ENCODE measurements at places on chromosomes 2 and 18. TPM values are rescaled to one million over a fixed set of nuclear protein-coding genes. Genes with fewer than 3 reads are reported as not detected.

Gene POU3F3
- total RNA-seq, result 0.10 TPM

Gene NAT8
- total RNA-seq, result 0.25 TPM

DNA sequence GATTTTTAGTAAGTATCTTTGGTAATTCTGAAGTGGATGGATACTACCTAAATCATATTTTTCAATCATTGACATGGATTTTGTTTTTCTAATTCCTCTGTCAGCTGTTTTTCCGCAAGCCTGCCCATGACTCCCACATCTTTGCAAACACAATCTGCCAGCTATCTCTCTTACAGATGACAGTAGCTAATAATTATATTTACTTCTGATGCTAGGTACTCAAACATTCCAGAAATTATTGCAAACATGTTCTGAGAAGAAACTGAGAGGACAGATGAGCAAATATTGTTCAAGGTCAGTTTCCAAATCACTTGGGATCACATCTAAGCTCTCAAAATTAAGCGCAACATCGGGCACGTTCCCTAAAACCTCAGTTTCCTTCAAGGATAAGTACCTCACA is 270.0 kb upstream of the CDH19 start:
- DNase-seq, result no peak

DNA sequence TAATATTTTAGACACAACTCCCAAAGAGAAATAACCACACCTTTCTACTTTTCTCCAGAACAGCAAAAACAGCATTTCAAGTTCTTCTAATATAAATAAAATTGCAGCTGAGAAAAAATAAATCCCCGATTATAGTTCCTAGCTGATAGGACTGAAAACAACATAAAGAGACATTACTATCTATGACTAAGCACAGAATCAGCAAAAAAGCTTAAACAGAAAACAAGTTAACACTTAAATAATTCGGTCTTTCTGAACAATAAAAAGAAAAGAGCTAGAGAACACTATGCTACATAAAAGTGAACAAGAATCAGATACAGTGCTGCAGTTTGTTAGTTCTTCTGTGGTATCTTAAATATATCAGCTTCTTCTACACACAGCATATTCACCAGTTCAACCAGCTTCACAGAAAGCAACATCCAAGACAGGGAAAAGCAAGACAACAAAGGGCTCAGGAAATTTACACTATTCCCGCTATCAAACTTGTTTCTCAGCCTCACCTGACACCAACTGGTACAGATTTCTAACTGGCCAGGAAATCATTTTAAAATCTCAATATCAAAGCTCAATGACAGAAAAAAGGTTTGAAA is 28.6 kb downstream of the FEZ2 start:
- no peak for DNase-seq

GRCh38 chr18:22505141-22505591 is 87.5 kb upstream of the CTAGE1 start:
- DNase-seq, result no peak

- DNase-seq, result no peak
These were observed 2.4 kb downstream of the MARS2 start for GRCh38 chr2:197707316-197708213.

GRCh38 chr2:187698374-187699110 is 144.3 kb upstream of the TFPI start:
- DNase-seq, result no peak

DNA sequence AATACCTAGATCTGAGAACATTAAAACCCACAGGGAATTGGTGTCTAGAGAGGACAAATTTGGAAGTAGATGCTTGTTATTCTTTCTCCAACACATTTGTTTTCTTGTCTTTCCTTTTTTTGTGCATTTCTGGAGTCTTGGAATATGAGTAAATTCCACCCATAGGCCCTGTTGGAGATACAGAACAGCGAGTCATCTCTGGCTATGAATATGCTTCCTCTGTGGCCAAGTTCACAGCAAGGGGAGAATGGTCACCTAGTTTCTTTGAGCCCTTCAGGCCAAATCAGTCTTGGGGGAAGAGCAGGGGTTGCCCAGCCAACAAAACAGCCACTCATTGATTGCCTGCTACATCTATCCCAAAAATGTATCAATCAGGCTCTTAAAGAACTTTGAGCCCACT is 31.3 kb downstream of the SP140L start:
- DNase-seq, result no peak

- no peak for DNase-seq
These were observed 6.6 kb downstream of the KLHL30 start for GRCh38 chr2:238145046-238145445.

- no peak for DNase-seq
These were observed 106.2 kb upstream of the ZFP36L2 start for GRCh38 chr2:43332653-43333052.

- DNase-seq, result no peak
These were observed 283.8 kb upstream of the LYPD1 start for GRCh38 chr2:132953771-132954170.

GRCh38 chr2:121348128-121348740 is 63.2 kb upstream of the TFCP2L1 start:
- no peak for DNase-seq

GRCh38 chr2:30026091-30027055 is 105.0 kb upstream of the ALK start:
- no peak for DNase-seq

Gene TMEM17
- total RNA-seq, result 2.3 TPM

DNA sequence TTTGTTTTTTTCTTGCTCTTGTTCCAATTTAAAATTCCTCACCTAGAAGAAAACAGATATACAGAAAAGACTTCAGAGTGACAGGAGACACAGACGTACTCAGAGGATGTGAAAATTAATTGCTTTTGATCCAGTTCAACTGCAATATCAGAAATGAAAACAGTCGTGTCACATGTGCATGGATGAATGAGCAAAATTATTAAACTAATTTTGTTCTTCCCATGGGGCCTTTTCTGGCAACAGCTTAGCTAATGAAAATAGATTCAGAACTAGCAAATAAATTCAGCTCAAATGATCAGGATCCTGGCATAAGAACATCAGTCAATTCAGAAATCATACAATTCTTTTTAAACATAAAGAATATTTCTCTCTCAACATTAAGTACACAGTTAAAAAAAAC is 100.5 kb downstream of the CABYR start:
- DNase-seq, result no peak

DNA sequence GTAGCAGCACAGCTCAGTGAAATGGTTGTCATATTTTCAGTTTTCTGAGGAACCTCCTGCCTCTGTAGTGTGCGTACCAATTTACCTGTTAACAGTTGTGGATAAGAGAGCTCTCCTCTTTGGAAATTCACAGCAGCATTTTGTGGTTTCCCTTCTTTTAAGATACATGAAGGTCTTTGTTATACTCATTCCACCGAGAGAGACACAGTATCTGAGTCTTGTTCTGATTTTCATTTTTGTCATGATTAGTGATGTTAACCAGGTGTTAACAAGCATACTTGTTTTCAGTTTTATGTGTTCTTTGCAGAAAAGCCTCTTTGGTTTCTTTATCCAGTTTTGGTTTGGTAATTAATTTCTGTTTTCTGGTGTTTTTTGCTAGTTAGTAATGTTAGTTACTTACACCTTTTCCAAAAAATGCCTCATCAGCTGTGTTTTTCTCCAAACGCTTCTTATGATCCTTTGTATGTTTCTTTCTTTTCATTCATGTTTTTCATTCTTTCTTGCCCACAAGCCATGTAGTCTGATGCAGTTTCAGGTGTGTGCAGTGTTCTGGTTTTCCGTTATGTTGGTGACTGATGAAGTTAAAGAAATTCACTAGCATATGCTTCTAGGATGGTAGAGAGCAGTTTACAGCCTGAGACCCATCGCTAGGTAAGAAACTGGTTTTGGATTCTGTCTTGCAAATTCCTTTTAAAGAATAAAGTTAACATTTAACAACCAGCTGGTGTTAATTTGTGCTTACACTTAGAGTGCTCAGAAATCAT is 30.1 kb downstream of the CCDC74A start:
- no peak for DNase-seq

DNA sequence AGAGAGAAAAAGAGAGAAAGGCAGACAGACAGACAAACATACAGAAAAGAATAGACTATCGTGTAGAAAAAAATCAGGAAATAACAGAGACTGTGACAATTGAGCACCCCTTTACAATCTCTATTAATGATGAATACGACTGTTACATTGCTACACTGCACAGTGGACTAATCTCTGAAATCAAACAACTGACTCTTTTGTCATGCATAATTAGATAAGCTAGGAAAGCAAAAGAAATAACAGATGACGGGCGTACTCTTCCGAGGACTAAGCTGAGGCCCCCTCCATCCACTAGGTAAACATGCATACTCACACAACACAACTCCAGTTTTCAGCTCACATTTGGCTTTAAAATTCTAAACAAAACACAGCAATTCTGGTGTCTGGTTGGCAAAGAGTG is 267.0 kb downstream of the NOL4 start:
- no peak for DNase-seq

- DNase-seq, result no peak
These were observed 18.6 kb upstream of the RMC1 start for GRCh38 chr18:23484561-23485182.

DNA sequence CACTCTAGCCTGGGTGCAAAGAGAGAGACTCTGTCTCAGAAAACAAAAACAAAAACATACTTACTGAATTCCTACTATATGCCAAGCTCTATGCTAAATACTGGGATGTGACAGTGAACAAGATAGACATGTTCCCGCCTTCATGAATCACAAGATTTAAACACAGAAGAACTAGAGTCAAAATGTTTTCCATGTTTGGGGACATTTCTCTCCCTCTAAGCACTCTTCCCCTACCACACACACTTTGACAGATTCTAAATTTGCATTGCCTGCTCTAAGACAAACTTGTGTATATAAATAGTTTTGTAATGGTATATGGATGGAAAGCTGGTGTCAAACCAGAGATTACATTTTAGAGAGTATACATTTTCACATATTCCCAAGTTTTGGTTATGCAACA is 11.1 kb downstream of the CYBRD1 start:
- no peak for DNase-seq

Gene SERPINB11
- not detected for total RNA-seq

GRCh38 chr2:112275311-112275886 is at the start of gene ZC3H6:
ZC3H6 (plus strand) TSS chr2:112275597; CDS start chr2:112275995, 398 bp downstream.
- DNase-seq, result peak; percentile 99

DNA sequence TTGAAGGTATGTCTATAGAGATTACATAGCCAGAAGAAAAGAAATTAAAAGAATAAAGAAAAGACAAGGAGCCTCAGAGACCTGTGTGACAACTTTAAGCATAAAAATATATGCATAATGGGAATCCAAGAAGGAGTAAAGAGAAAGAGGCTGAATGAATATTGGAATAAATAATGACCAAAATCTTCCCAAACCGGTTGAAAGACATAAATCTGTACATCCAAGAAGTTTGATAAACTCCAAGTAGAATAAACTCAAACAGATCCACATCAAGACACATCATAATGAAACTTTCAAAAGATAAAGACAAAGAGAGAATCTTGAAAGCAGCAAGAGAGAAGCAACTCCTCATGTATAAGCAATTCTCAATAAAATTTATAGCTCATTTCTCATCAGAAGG is 132.4 kb upstream of the ZNF516 start:
- DNase-seq, result no peak

Gene MEP1B
- total RNA-seq, result not detected

- DNase-seq, result no peak
These were observed 405.1 kb upstream of the CYRIA start for GRCh38 chr2:17070711-17071110.

DNA sequence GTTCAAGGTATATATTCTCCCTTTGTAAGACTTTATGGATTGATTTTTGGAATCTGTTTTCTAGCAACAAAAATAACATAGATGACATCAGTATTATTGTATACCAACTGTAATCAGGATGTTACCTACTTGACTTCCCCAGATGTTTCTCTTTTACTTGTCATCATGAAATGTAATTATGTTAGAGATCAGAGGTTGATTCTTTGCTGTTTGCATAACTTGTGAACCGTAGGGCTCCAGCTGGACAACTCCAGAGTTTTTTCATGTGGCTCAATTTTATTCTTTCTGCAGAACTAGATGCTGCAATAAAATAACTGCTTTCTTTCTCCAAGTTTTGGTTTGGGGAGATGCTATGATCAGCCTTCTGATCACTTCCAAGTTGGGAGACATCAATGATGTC is 58.1 kb downstream of the SPOPL start:
- no peak for DNase-seq

- no peak for DNase-seq
These were observed 155.3 kb upstream of the SLC39A10 start for GRCh38 chr2:195501746-195502145.

Gene SPP2
- total RNA-seq, result not detected

GRCh38 chr2:205386109-205386508 is 296.2 kb upstream of the NRP2 start:
- no peak for DNase-seq

GRCh38 chr2:54372361-54372760 is 83.8 kb upstream of the SPTBN1 start:
- DNase-seq, result no peak

Gene CHRNG
- total RNA-seq, result not detected

DNA sequence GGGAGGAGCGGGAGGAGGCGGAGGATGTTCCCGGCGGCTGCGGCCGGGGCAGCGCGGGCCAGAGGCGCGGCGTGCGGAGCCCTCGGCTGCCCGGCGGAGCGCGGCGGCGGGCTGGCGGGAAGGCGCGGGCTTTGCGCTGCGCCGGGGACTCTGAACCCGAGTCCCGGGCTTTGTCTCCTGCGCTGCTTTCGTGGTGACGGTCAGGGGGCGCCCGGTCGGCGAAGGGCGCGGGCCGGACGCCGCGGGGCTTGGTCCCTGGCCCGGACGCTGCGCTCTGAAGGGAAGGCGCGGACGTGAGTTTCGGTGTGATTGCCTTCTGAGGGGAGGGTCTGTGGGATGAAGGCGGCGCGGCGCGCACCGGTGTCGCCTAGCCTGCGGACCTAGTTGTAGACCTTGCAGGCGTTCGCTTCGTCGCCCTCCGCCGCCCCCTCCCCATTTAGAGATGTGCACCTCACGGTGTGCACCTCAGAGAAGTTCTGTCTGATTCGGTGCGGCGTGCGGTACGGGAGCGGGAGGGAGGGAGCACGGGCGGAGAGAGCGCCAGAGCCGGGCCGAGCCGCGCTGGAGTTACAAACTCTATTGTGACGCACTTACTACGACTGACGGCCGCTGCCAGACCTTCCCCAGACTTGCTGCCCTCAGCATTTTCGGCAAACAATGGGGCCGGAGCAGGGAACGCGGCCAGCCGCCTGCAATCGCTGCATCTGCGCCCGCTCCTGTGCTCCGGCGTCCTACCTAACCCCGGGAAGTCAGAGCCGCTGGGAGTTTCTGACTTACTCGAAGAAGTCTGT is 2.1 kb downstream of the BCL2L11 start:
- DNase-seq, result peak; percentile 82

GRCh38 chr2:42200926-42201855 is 32.0 kb downstream of the EML4 start:
- no peak for DNase-seq

GRCh38 chr2:195552581-195552980 is 104.4 kb upstream of the SLC39A10 start:
- DNase-seq, result no peak

Gene GBX2
- not detected for total RNA-seq

Gene KCNE4
- 3.0 TPM for total RNA-seq

Gene CD207
- total RNA-seq, result not detected

GRCh38 chr2:235570256-235570655 is 76.4 kb downstream of the AGAP1 start:
- DNase-seq, result no peak
